Effector CD8-positive, alpha-beta T cell (primary cell): ENCODE measurements at places on chromosomes 5 and 9.

DNA sequence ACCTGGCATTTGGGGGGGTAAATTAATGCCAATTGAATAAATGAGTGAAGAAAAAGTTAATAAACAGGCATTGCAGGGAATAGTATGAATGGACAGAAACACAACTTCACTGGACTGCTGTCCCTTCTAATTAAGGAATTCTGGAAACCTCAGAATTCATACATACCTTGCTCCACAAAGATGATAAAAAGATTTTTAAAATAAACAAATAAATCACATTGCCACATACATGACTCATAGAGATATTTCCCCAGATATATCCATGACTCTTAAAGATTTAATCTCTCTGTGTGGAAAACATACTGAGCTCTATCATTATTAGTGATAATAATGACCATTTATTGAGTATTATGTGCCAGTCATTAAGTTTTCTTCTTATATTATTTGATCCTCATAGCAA is 469.0 kb upstream of the MEF2C start:
- no peak for DNase-seq

DNA sequence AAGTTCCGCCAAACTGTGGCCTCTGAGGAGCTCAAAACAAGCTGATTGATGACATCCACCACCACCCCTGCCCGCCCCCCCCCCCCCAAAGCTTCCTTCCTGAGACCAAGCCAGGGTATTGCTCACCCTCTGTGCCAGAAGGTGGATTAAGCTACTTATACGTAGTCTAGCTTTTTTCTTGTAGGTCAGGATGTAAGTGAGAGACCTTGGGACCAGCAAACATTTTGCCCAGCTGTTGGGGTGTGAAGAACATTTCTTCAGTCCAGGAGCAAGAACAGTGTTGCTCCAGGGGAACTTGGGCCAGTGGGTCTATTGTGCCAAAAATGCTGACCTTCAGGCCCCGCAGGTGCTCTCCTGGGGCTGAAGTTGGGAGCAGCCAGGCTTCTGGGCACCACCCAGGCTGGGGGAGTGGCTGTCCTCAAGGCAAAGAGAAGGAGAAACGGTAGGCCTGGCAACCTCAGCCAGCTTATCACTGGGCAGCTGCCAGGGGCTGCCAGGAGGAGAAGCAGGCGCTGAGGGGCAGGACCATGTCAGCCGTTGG is 18.0 kb downstream of the NEURL1B start:
- DNase-seq, result no peak

- no peak for DNase-seq
These were observed 171.5 kb downstream of the EDIL3 start for GRCh38 chr5:84213212-84213611.

- DNase-seq, result no peak
These were observed 353.7 kb upstream of the IRX2 start for GRCh38 chr5:3105172-3105571.

DNA sequence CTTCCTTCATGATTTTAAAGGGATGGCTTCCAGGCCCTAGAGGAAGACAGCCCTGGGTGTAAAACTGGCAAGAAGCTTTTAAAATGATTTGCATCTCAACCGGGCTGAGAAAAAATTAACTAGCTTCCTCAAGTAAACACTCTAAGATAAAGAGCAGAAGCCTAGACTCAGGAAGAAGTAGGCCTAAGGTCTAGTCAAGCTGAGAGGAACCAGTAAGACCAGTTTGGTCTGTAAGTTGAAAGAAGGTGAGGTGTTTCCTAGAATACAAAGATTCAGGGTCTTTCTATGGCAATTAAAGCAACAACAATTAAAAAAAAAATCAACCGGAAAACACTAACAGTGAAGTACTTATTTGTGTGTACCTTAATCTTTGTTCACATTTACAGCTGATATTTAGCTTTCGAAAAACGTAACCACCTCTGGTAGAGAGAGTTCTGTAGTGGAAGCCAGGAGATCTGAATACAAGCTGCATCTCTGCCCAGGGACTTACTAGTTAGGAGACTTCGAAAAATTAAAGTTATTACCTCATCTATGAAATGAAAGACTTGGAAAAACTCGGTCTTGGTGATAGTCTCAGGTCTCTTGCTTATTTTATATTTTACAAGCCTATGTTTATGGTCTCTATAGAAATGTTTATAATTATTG is 75.7 kb downstream of the TUSC1 start:
- DNase-seq, result no peak

DNA sequence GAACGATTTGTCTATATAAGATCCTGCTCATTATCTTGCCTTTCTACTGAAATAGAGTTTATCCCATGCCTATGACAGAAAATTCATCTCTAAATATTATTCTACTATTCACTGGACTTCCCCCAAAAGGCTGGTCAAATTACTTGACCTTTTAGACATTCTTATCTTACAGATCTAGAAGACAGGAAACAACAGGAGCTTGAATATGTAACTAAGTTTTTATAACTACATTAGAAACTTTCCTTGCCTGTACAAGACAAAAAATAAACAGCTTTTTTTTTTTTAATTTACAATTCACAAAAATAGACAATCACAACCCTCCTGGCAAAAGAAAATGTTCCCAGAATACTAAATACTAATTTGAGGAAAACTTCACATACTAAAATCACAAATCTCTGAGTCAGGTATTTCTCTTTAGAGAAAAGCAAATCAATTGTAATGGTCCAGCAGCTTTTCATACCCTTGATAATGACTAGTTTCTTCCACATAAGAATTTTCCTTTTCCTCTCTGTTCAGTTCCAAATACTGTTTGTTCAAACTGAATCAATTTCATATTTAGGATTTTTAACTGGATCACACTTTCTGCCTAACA is 68.6 kb downstream of the MLLT3 start:
- DNase-seq, result no peak

GRCh38 chr5:179620703-179621350 is 2.6 kb downstream of the HNRNPH1 start:
- DNase-seq, result no peak

- DNase-seq, result no peak
These were observed 117.0 kb upstream of the GNA14 start for GRCh38 chr9:77764894-77765780.

- no peak for DNase-seq
These were observed 1.9 kb upstream of the HINT2 start for GRCh38 chr9:35816708-35817107.

- peak; percentile 8 for DNase-seq
These were observed 747 bp downstream of the LRSAM1 start for GRCh38 chr9:127451858-127452656.

DNA sequence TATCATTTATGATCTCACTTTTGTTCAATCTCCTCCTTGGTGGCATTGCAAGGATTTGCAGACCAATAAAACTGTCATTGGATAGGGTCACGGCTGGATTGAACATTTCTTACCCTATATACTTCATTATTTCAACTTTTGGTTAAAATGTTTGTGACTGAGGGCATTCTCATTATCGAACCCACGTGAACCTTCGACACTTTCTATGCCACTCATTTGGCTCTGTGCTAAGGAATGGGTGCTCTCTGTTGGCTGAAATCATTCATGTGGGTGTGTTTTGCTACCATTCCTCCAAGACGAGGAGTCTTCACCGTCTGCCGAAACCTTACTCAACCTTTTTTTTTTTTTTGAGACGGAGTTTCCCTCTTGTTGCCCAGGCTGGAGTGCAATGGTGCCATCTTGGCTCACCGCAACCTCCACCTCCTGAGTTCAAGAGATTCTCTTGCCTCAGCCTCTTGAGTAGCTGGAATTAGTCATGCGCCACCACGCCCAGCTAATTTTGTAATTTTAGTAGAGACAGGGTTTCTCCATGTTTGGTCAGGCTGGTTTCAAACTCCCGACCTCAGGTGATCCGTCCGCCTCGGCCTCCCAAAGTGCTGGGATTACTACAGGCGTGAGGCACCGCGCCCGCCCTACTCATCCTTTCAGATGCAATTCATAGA is 62.5 kb downstream of the CSNK1A1 start:
- no peak for DNase-seq

DNA sequence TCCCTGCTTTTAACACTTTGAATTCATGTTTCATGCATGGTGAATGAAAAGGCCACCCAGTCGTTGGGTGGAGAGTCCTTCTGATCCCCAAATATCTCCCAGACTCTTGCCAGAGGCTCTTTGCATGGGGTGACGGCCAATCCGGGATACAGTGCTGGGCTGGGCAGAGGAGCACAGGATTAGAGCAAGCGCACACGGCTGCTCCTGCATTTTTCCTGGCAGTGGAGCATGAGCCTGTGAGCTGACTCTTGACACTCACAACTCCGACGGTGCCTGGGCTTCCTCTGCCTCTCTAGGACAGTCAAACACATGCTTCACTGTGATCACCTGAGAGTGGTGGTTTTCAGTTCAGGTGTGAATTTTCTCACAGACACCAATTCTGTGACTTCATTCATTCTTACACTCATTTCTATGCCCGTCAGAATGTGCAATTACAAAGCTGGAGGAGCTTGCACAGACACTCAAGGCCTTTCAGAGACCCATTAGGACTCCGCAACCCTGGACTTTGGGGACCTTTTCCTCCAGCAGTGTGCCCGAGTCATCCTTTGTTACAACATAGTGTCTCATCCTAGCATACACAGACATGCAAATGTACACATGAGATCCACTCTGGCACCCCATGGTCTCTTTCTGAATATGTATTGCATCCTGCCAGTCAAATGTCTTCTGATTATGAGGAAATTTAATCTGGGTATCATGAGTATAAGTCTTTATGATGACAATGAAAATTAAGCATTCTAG is 206.6 kb downstream of the ICE1 start:
- DNase-seq, result no peak

GRCh38 chr5:39452846-39453245 is 28.1 kb upstream of the DAB2 start:
- no peak for DNase-seq

DNA sequence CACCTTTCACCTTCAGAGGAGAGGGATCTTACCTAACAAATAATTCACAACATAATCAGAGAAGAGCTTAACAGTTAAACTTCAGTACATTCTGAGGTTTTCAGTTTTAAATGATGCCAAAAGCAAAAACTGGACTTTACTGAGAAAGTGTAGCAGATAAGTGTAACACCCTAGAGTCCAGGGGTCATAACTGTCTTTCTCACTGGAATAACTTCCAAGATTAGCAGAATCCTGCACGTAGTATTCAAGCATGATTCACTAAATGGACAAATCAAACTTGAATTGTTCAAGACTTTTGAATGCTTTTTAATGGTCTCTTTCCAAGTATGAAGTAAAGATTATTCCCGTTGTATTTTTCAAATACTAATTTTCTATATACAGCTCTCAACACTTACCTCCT is 180.1 kb upstream of the NREP start:
- DNase-seq, result no peak
